ENCODE measurements at places on chromosomes 4 and X.

- DNase-seq = no peak
Measured at GRCh38 chr4:141565379-141566089, 70.8 kb upstream of the IL15 start.

DNA sequence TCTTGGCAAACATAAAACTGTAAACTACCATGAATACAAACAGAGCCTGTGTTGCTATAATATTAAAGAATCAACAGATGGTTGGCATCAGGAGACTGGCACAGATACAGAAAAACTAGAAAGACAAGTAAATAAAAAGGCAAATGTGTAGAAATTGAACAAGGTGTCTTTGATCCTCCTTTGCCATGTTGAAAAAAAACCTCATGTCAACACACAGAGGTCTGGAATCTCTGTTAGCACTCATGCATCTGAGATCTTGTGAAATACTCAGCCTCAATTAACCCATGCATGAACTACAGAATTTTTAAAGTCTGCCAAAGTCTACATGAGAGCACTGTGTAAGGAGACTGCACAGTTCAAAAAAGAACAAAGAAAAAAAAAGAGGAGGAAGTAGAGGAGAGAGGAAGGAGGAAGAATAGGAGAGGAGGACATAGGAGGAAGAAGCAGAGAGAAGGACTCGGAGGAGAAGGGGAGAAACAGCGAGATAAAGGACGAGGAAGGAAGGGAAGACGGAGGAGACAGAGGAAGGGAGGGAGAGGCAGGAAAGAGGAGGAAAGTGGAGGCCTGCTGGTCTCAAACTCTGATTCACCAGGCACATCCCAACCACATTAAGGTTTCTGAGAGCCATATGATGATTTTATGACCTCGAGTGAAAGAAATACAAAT, 52.8 kb downstream of the PRDM5 start:
- no peak for DNase-seq

- no peak for DNase-seq
Measured at GRCh38 chr4:128850252-128850651, 40.8 kb downstream of the JADE1 start.

DNA sequence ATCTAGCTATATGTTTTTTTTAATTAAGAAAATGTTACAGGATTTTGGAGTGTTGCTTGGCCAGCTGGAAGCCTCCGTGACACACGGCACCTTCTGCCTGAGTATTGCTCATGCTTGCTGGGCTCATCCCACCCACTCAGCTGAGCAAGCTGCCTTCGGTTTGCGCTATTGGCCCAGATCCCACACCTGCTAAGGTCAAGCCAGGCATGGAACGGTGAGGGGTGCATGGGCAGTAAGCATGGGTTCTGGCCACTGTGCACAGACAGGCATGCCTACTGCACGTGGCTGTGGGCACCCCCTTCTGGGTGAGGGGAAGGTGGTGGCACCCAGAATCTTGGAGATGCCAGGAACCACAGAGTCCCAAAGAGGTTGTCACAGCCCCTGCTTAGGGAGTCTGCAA, 1178.4 kb upstream of the PCDH7 start:
- DNase-seq = no peak
